Dorsolateral prefrontal cortex (tissue), 122 donors: ENCODE measurements at places on chromosomes 7 and 10.

- DNase-seq = no peak
Measured at GRCh38 chr10:18710201-18710653, 51.0 kb downstream of the ARL5B start.

DNA sequence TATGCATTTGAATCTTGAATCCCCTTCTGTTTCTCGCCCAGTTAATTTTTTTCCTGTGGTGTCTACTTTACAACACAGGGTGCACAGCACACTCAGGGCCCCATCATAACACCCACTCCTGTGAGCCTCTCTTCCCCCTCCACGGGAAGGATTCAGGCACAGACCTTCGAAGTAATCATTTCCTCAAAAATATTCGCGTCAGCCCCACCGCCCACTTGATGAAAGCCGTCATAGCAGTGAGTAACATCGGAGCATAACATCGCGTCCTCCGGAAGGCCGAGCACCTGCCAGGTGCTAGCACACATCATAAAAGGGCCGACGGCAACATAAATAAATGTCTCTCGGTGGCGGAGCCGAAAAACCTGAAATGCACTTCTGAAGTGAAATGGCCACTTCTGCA, 201.7 kb upstream of the ADARB2 start:
- no peak for DNase-seq

DNA sequence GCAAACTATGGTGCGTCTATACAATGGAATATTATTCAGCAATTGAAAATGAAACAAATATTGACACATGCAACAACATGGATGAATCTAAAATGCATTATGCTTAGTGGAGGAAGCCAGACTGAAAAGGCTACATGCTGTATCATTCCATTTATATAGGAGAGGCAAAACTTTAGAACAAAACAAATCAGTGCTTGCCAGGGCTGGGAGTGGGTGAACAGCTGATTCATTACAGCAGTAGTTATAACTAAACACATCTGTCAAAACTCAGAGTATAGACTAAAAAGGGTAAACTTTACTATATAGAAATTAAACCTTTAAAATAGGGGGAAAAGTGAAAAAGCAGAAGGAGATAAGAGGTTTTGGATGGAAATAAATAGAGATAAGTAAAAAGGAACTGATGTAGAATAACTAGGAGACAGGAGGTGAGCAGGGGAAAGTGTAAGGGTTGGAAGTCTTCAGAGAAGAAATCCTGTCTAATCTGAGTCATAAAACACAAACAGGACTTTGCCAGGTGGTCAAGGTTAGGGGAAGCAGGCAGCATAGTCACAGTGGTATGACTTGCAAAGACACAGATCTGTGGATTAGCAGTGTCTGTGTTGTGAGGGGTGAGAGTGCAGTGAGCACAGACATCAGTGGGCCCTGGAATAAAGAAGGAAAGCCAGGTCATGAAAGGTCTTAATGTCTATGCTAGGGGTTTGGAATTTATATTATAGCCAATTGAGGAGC, 349.8 kb downstream of the PHTF2 start:
- no peak for DNase-seq

DNA sequence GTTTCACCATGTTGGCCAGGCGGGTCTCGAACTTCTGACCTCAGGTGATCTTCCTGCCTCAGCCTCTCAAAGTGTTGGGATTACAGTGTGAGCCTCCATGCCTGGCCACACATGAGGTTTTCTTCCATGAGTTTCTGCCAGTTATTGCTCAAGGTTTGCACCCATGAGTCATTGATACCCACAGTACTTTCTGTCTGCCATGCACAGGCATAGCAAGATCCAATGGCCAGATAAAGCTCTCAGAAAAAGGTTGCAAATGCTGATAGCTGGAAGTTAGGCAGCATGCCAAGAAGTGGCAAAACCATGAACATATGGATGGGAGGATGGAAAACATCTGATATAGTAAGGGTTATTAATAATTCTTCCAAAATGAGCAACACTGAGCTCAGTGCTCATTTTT, 298.7 kb upstream of the NRG3 start:
- DNase-seq = no peak

- DNase-seq = peak; percentile 59
Measured at GRCh38 chr7:22194658-22195273, 162.2 kb downstream of the RAPGEF5 start.

- no peak for DNase-seq
Measured at GRCh38 chr10:100520811-100521210, 1.1 kb upstream of the SEC31B start.

GRCh38 chr7:142383841-142384492, 126.1 kb upstream of the PRSS58 start:
- DNase-seq = no peak

- no peak for DNase-seq
Measured at GRCh38 chr10:127496035-127496434, 53.1 kb upstream of the NPS start.

DNA sequence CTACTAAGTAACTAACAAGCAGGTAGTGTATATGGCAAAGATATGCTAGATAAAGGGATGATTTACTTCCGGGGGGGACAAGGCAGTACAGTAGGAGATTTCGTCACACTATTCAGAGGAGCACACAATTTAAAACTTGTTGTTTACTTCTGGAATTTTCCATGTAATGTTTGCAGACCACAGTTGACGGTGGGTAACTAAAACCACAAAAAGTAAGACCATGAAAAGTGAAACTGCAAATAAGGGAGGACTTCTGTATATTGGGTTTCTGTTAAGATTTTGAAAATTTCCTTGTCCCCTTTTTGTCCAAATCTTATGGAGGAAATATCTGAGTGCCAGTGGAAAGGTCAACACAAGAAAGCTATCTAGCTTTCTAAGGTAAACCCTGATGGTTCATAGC, 170.0 kb downstream of the ELAPOR2 start:
- no peak for DNase-seq

DNA sequence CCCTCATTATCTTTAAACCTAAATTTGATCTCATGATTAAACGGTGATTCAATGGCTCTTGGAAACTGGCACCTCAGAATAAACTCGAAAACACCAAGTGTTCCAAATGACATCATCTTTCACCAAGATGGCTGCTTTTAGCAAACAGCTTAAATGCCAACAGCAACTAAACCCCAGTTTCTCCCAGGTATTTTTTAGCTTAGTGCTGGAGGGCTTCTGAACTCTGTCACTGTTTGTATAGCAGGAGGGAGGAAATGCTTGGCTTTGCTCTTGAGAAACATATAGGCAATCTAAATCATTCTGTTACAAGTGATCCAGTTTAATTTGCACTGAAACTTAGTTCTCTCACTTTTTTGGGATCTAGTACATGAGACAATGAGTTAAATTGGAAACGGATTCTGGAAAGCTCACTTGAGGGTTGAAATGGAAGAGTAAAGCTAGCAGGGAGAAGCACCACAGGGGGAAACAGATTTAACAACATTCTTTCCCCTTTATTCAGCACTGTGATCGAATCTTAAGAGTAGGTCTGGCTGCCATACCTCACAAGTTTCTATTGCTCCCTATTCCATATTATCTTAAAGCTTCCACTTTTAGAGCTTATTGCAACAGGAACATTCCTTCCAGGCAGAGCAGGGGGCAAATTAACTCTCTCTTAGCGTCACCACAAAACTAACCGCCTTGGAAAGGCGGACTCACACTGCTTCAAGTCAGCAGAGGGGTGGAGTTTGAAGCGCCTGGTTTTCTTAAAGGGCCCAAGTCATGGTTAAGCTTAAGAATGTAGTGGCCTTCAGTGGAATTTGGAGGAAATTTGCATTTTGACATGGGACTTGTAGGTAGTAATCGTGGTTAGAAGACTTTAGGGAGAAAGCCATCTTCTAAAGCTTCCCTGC, 1.8 kb upstream of the CCDC6 start:
- no peak for DNase-seq
